ENCODE measurements at places on chromosomes 12 and 14.

DNA sequence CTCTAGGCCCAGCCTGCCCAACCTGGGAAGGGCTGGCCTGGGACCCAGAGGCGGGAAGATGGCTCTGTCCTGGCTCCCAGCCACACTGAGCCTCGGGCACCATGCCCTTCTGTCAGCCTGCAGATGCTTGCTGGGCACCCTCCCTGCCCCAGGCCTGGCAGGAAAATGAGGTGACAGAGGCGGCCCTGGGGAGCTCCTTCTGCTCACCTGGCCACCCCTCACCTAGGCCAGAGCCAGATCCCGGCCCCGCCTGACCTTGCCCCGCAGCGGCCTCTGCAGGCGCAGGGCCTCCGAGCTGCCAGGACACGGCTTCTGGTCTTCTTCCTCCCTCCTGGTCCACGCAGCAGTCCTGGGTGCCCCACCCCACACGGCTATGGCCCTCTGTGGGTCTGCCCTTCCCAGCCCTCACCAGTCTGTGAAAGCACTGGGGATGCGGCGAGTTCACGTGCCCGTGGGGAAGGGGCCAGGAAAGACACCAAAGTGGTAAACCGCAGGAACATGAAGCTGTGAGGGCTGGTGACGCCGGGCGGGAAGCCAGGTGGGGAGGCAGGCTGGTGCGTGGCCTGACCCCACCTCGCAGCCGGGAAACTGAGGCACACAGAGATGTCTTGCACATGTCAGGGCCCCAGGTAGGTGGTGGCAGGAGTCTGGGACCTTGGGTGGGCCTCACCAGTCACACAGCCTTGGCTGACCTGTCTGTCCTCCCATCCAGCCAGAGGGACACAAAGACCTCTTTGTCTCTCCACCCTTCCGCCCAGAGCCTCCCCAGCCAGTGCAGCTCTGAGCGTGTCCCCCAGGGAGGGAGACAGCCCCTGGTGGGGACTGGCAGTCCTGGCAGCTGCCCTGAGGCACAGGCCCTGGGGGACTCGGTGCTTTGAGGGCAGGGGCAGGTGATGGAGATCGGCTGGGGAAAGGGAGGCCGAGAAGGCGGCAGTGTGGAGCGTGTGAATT, 12.8 kb downstream of the BAG5 start:
- no peaks in the 10 kb centered on the region for H3K4me1 ChIP-seq
- no peaks in the 10 kb centered on the region for H3K27me3 ChIP-seq
- no peaks in the 10 kb centered on the region for H3K36me3 ChIP-seq
- DNase-seq: no peak
- no peak overlapping the region for H3K4me3 ChIP-seq

- no peaks in the 10 kb centered on the region for H3K27me3 ChIP-seq
- DNase-seq: no peak
- no peaks in the 10 kb centered on the region for H3K4me1 ChIP-seq
- H3K36me3 ChIP-seq: peaks cover 41% of the 10 kb centered on the region
- H3K27ac ChIP-seq: no peak overlapping the region
These were observed 86.6 kb upstream of the AMIGO2 start for GRCh38 chr12:47166365-47166764.

DNA sequence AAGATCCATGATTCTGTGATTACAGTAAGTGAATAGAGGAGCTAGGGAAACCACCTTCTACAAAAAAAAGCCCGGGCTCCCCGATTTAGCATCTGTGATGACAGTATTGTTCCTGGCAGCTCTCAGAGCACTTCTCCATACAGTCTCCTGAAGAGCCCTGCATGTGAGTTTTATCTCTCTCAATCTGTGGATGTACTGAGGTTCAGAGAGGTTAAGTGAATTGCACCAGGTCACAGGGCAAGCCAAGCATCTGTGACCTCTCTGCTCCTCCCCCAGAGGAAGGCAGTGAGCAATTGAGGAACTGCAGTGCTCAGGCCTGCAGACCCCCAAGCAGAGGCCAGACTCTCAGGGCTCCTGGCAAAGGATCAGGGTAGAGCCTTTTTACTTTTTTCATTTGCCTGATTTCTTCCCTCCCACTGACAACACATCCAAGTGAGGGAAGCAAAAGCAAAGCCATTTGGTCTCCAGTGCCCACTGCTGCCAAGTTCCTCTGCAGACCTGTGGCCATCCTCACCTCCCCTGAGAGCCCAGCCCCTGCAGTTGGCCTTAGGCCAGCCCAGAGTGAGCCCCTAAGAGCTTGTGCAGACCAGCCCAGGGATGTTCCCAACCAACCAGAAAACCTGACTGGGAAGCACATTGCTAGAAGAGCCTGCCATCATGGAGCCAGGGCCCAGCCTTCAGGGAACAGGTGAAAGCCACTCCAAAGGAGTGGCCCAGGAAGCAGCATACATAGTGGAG, 47.6 kb upstream of the PNMA1 start:
- no peak for DNase-seq
- peaks cover 16% of the 10 kb centered on the region for H3K36me3 ChIP-seq
- H3K27ac ChIP-seq: peak overlapping the region; percentile 98
- H3K4me1 ChIP-seq: peaks cover 79% of the 10 kb centered on the region

- DNase-seq: no peak
- peaks cover 17% of the 10 kb centered on the region for H3K4me1 ChIP-seq
- H3K27me3 ChIP-seq: no peaks in the 10 kb centered on the region
- no peak overlapping the region for H3K27ac ChIP-seq
- H3K36me3 ChIP-seq: peaks cover 19% of the 10 kb centered on the region
These were observed 21.8 kb upstream of the RTRAF start for GRCh38 chr14:51967521-51967920.

DNA sequence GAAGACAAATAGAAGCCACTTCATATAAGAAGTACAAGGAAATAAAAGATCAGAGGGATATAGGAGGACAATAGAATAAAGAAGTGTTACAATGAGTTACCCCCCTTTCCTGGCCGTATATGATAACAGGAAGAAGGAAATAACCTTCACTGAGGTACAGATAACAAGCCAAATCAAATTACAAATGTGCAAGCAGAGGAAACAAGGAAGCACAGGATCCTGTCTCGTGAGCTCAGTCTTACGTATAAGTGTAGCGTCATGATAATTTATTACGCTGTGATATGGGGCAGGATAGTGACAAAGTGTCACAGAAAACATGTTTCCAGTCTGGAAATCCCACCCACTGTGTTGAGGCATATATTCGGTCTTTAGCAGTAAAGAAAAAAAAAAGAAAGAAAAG, 26.5 kb downstream of the CRACR2A start:
- no peak for DNase-seq
- no peaks in the 10 kb centered on the region for H3K27me3 ChIP-seq
- H3K27ac ChIP-seq: no peak overlapping the region

DNA sequence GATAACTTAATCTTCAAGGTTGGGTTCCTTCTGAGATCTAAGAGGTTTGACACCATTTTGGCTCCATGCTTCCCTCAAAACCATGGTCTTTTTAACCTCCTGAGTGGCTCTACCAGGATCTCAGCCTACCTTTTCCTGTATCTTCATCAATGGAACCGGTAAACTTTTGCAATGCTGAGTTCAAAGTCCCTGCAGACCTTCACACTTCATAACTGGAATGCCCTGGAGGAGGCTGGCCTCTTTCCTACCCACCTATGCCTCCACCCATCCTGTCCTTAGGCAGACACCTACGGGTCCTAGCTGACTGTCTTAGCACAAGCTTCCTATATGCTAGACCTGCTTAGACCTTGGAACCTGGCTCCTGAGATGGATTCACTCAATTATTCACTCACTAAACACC, 89.5 kb upstream of the EEA1 start:
- no peak for DNase-seq
- no peaks in the 10 kb centered on the region for H3K36me3 ChIP-seq
- H3K4me3 ChIP-seq: no peak overlapping the region
- H3K4me1 ChIP-seq: peaks cover 2% of the 10 kb centered on the region
- no peaks in the 10 kb centered on the region for H3K27me3 ChIP-seq

DNA sequence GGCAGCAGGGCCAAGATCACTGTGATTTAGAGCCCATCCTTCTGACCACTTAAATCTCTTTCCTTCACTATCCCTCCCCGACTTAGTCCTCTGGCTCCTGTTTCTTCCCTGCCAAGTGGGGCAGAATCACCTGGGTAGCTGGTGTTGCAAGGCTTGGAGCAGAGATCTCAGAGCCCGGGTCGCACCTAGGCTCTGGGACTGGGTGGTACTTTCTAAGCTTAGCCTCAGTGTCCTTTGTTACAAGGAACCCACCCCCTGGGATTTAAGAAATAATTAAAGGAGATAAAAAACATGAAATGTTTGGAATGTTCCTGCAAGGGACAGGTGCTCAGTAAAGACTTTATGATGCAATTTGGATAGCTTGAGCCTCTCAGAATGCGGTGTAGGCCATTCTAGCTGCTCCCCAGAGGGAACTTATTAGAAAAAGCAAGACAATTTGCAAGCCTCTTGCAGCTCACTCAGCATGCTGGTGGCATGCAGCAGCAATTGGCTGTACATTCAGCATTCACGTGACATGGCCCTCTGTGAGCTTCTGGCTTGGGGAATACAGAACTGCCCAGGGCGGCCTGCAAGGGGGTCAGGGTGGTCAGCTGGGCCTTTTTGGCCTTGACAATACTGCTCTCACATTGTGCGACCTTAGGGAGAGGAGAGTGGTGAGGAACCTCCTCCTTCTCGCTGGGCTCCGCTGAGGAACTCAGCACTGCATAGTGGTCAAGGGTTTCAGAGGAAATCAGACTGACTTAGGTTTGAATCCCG, 16.8 kb downstream of the C14orf132 start:
- no peaks in the 10 kb centered on the region for H3K36me3 ChIP-seq
- no peaks in the 10 kb centered on the region for H3K4me1 ChIP-seq
- H3K4me3 ChIP-seq: no peak overlapping the region
- DNase-seq: no peak
